ENCODE measurements at places on chromosomes 4 and X.
A peak's percentile ranks its signal among the peaks of the same experiment; 100 is the strongest.

DNA sequence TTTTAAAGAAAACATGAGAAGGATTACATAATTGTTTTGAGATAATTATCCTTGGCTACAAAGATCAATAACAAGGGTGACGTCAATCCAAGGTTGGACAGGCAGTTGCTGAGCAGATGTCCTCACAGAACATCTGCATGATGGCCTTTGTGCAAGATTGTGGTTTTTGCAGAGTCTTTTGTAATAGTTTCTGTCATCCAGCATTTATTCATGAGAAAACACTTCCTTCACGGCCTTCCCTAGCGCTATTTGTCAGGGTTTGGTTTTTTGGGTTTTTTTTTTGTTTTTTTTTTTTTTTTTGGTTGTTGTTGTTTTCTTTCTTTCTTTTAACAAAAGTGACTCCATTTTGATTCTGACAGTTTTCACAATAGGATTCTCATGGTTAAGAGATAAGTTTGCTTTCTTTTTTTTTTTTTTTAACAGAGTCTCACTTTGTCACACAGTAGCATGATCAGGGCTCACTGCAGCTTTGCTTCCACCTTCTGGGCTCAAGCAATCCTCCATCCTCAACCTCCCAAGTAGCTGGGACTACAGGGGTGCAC lies 31.5 kb upstream of the ELF2 start:
- DNase-seq = no peak

- no peak for DNase-seq
These were observed 233.9 kb upstream of the MAB21L2 start for GRCh38 chr4:150348079-150348478.

DNA sequence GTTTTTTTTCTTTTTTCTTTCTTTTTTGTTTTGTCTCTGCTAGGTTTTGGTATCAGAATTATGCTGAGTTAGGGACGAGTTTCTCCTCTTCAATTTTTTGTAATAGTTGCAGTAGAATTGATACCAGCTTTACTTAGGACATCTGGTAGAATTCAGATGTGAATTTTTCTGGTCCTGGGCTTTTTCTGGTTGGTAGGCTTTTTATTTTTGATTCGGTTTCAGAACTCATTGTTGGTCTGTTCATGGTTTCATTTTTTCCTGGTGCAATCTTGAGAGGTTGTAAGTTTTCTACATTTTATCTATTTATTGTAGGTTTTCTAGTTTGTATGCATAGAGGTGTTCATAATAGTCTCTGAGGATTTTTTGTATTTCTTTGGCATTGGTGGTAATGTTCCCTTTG lies 498.1 kb upstream of the CPEB2 start:
- no peak for DNase-seq

DNA sequence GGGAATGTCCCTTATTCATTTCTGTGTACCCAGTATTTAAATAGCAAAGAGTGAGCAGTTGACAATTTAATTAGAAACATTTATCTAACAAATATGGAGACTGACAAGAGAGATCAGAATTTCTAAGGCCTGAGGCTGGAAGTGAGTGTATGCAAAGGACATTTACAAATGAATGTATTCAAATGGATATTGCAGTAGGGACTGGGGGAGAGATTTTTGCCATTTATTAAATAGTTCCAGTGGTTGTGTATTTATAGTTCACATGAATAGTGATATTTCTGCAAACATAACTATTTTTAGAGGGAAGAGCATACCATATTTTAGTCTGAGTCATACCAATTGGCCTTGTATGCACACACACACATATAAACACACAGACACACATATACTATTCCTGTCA lies 592.4 kb downstream of the GLUD2 start:
- no peak for DNase-seq

- no peak for DNase-seq
These were observed 2.8 kb upstream of the ARHGAP4 start for GRCh38 chrX:153928846-153929245.

- DNase-seq = no peak
These were observed at the start of gene KLF8 for GRCh38 chrX:56232221-56233082. TSS of gene KLF8 (plus strand) at chrX:56232356. CDS start at chrX:56233335, 979 bp downstream.

DNA sequence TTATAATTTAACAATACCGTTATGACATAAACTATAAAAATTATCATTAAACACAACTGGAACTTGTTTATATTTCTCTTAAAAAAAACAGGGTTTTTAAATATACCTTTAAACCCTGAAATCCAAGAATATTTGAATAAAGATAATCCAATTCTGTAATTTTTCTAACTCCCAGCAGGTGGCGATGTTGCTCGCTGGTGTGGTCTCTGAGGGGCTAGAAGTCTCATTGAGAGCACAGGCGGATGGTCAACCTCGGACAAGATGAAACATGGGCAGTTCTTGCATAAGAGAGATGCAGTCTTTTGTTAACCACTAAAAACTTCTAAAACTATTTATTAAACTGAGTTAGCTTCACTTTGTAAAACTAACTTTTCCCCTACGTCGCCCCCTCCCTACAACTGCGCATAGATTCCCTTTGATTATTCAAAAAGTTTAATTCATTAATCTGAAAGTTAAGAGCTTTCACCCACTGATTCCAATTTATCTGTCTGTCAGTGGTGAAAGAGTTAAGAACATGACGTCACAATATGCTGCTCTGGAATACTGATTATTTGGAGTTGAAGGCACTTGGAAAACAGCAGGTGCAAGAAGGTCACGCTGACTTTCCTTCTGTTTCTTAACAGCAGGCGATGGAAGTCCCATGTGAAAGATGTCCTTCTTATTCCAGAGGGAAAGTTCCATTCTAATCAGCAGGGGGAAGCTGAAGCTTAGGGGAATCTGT lies 29.5 kb downstream of the DMP1 start:
- no peak for DNase-seq

DNA sequence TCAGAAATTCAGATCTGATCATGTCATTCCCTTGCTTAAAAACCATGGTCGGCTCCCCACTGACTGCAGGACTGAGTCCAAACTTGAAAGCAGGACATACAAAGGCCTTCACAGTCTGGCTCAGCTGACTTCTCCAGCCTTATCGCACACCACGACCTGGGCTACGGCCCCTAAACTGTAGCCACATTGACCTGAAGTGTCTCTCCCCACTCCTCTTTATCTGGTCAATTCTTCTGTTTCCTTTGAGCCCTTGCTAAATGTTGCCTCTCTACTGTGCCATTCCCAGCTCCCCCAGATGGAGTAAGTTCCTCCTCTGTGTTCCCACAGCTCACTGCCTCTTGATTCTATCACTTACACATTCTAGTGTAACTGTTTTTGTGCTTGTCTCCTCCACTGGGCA lies 60.5 kb upstream of the CITED1 start:
- DNase-seq = no peak

- no peak for DNase-seq
These were observed 59.9 kb upstream of the SPP1 start for GRCh38 chr4:87915621-87916020.

- no peak for DNase-seq
These were observed 51.3 kb upstream of the NFKB1 start for GRCh38 chr4:102449751-102450352.

DNA sequence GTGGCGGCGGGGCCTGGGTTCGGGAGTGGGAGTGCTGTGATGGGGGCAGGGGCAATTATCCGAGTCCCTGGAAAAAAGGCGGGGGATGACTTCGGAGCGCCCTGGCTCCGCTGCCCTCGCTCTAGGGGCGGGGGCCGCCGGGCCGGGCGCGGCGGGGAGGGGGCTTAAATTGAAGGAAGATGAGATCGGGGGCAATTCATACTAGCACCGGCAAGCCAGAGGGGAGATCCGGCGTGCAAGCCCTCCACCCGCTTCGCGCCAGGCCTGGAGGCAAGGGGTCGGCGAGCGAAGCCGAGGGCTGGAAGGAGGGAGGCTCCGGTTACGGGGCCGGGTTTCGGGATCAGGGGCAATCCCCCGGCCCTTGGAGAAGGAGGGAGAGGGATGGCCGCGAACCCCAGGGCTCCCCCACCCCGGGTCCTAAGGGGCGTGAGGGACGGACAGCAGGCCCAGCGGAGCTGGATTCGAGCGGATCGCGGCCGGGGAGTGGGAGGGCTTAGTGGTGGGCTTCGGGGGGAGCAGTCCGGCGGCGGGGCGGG lies 1.2 kb downstream of the BCORL1 start:
- no peak for DNase-seq

DNA sequence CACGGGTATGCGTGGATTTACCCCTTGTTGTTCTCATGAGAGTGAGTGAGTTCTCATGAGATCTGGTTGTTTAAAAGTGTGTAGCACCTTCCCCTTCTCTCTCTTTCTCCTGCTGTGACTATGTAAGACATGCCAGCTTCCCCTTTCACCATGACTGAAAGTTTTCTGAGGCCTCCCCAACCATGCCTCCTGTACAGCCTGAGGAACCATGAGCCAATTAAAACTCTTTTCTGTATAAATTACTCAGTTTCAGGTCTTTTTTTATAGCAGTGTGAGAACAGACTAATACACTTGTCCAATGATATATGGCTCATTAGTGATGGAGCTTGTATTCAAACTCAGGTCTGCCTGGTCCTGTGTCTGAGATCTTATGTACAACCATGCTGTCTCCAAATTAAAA lies 28.5 kb upstream of the RTL3 start:
- DNase-seq = no peak

GRCh38 chr4:48902266-48902665 lies 4.3 kb downstream of the OCIAD2 start:
- DNase-seq = no peak

DNA sequence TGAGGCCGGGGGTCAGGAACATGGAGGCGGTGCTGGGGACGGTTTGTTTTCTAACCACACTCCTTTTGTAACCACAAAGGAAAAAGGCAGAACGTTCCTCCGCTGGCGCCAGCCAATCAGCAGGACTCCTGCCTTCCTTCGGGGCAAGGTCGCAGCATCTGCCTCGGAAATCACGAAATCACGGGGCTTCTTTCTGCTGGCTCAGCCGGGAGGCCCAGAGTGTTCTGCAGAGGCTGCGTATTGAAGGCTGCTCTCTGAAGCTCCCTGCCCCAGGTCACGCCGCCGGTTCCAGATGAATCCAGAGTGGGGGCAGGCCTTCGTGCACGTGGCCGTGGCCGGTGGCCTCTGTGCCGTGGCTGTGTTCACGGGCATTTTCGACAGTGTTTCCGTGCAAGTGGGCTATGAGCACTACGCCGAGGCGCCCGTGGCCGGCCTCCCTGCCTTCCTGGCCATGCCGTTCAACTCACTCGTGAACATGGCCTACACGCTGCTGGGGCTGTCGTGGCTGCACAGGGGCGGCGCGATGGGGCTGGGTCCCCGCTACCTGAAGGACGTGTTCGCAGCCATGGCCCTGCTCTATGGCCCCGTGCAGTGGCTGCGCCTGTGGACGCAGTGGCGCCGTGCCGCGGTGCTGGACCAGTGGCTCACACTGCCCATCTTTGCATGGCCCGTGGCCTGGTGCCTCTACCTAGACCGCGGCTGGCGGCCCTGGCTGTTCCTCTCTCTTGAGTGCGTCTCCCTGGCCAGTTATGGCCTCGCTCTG lies 9.4 kb downstream of the TMEM187 start:
- DNase-seq = peak; percentile 24

Data from stimulated activated CD4-positive, alpha-beta T cell treated with anti-CD3 and anti-CD28 coated beads, Interleukin-15, amount 100 ng/mL, for 1 hour (primary cell).